ENCODE measurements at places on chromosomes 11 and 22.

DNA sequence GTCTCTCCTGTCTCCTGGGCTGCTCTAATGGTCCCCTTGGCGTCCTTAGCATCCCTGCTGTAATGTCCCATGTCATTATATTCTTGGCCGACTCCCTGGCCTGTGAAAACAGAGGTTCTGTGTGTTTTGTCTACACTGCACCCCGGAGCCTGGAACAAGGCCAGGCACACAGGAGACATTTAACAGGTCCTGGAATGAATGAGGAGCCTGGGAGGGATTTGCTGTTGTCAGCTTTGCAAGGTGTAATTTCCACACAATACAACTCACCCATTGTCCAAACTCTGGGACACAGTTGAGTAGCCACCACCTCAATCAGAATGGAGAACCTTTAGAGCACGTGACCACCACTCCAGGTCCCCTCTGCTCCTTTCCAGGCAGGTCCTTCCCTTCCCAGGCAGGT is 14.9 kb upstream of the PDGFB start:
- DNase-seq, result no peak

- peak; percentile 1 for DNase-seq
Observed at GRCh38 chr22:36068776-36069344, 40.2 kb upstream of the RBFOX2 start.

GRCh38 chr11:20790622-20791021 is 121.2 kb downstream of the NELL1 start:
- no peak for DNase-seq

GRCh38 chr22:22600531-22601261 is 41.6 kb upstream of the PRAME start:
- no peak for DNase-seq

DNA sequence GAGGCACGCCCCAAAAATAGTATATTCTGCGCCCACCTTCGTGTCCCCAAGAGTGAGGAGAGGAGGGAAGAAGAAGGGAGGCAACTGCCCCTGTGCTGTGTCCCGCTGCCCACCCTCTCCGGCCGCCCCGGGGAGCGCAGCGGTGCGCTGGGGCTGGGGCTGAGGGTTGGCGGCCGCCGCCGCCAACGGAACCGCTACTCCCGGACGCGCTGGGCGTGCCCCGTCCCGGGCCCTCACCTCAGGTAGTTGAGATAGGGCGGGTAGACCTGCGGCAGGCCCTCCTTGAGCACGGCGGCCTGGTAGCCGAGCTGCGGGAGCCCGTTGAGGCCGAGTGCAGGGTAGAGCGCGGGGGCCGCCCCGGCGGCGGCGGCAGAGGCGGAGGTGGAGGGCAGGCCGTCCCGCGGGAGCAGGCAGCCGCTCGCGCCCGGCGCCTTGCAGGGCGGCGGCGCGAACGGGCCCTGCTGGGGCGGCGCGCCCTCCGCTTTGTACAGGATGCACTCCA is 2.4 kb downstream of the PGR start:
- DNase-seq, result no peak

DNA sequence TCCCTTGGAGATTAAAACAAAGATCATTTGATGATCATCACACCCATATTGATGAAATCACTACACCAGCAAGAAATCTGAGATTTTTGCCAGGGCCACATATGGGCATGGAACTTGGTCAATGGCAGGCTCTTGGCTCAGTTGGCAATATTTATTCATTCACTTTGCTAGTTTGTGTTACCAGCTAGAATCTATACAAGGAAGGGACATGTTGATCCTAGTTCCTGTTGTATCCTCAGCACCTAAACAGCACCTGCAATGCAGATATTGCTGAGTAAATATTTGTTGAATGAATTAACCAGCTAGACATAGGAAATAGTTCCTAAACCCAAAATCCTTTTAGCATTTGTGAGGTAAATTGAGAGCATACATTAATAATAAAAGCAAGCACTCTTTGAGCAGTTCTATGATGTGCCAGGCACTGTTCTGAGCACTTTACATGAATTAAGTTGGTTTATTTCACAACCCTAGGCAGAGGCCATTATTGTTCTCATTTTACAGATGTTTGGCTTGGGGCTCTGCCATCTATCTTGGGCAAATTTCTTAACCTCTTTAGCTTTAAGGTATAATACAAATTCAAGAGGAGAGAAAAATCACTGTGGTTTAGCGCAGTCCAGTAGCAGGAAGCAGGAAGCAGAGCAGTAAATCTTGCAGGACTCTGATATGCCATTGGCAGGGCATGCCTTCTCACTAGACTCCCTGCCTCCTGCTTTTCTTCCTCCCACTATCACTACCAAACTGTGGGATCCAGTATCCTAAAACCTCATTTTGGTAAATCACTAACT is 1.6 kb downstream of the TRIM68 start:
- DNase-seq, result no peak

DNA sequence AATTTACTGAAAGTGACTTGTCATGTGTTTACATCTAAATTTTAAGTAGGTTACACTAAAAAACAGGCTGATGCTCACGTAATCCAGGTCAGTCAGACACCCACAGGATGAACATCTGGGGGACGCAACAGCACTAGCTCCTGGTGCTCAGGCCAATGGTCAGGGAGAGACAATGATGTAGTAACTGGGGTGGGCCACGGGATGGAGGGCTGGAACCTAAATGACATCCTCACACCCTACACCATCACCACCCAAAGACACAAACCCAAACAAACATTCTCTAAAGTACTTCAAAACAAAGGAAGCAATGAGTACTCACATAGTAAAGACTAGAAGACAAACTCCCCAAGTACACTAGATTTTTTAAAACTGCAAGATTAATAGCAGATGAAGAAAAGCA is 53.5 kb upstream of the SLC25A1 start:
- no peak for DNase-seq

DNA sequence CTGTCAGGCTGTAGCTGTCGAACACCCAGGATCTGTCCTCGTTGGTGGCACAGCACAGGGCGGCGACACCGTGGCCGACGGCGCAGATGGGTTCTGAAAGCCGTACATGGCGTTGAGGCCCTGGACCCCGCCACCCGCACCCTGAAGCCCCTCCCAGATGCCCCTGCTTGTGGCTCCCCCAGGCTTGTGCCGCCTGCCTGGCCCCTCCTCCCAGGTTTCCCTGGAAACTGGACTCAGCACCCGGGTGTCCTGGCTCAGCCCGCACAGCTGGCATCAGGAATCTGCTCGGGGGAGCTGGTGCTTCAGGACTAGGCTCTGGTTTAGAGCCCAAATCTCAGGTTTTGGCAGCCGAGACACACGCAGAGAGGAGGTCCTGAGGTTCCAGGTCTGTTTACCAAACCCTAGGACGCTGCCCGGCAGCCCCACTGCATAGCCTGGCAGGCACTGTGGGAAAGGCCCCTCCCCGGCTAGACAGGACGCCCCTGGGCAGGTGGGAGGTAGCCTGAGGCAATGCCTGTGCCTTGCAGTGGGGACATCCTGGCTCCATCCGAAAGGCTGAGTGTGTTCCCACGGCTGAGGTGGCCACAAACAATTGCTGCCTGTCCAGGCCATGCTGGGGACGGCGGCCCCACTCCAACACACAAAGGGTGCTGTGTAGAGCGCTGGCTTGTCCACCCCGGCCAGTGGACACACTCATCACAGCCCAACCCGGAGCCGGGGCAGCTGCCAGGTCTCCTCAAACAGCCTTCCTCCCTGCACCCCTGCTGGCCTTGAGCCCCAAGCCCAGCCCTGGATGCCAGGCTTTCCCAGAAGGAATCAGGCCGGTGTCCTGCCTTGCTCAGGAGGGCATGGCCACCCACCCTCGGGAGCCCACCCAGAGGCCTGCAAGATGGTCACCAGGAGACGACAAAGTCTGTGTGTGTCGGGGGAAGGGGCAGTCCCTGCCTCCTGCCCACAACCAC is 4.6 kb downstream of the GATD1 start:
- no peak for DNase-seq

DNA sequence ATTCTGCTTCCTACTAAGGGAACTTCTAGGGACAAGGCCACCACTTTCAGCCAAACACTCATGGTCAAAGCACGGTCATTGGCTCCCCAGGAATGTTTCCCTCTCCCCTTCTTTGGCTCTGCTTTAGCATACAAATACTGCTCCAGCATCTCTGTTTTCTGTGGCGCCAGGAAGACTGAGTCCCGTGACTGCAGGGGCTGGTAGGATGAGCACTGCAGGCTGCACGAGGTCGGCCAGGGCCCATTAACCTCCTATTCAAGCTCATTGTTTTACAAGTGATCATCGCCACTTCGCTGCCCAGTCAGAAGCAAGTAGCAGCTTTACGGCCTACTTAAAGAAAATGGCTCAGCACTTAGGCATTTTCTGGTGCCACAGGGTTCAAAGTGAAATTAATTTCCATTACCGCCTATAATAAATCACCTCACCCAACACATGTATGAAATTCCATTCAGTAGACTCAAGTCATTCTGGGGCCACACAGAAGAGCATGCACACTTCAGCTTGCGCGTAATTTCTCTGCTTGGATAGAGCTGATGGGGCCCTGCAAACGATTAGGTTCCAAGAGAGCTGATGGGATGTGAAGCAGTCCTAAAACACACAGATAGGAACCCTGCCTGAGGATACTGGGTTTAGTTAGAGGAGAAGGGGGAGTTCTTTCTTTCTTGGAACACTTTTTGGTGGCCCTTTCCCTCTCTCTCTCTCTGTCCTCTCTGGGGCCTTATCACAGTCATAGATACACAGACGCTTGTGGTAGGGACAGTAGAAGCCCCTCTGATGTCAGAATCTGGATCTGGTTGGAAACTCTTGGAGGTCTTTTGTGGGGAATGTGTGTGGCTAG is 173.7 kb downstream of the KIF18A start:
- no peak for DNase-seq

DNA sequence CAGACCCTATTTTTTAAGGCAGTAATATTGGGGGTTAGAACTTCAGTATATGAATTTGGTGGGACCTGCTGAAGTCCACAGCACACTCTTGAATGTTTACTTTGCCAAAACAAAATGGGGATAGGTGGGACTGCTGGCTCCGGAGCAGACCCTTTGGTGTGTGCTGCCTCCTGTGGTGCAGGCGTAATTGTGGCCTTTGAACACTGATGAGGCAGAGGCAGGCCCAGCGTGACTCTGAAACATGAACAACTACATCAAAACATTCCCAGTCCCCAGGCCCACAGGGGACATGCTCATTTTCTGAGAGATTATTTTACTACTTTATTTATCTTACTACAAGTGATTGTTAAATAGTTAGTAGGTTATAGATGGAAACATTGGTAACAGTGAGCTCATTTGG is 225.0 kb upstream of the TBCEL start:
- DNase-seq, result no peak

DNA sequence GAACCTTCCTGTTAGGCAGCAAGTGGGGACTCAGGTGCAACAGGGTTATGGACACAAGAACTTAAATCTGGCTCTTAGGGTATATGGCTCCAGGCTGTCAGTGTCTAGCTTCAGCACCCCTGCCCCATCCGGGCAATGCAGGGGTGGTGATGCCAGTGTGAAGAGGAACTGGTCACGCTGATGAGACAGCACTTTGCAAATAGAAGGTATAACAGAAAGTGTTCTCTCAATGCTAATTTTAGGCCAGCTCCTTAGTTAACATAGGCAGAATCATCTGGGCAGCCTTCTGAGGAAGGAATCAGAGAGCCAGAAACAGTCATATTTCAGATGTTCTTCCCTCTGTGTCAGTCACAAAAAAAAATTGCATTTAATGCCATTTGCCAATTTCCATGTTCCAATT is 41.2 kb downstream of the SYT9 start:
- no peak for DNase-seq

GRCh38 chr22:35380537-35381423 is at the start of gene HMOX1:
Gene HMOX1, plus strand, starts transcription at chr22:35381096. Its CDS starts 78 bp downstream, at chr22:35381174.
- DNase-seq, result peak; percentile 6

- DNase-seq, result no peak
Observed at GRCh38 chr11:122681070-122681469, 25.5 kb downstream of the UBASH3B start.

DNA sequence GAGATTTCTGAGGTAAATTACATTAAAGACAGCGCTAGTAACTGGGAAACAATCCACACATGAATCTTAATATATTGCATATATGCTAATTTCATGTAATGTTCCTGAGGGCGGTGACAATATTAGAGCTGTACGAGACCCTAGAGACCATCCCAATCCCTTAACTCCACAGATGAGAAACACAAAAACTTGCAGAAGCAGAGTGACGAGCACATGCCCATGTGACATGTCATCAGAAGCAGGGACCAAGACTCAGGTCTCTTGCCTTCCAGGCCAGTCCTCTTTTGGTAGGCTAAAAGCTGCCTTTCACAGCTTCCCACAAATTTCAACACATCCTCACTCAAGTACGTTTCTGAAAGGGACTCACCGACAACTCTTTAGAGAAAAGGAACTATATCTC is 11.8 kb downstream of the MAPK1 start:
- DNase-seq, result no peak

GRCh38 chr11:16434036-16434435 is 77.7 kb upstream of the SOX6 start:
- DNase-seq, result no peak

- DNase-seq, result no peak
Observed at GRCh38 chr22:26479792-26480610, 3.6 kb downstream of the HPS4 start.

DNA sequence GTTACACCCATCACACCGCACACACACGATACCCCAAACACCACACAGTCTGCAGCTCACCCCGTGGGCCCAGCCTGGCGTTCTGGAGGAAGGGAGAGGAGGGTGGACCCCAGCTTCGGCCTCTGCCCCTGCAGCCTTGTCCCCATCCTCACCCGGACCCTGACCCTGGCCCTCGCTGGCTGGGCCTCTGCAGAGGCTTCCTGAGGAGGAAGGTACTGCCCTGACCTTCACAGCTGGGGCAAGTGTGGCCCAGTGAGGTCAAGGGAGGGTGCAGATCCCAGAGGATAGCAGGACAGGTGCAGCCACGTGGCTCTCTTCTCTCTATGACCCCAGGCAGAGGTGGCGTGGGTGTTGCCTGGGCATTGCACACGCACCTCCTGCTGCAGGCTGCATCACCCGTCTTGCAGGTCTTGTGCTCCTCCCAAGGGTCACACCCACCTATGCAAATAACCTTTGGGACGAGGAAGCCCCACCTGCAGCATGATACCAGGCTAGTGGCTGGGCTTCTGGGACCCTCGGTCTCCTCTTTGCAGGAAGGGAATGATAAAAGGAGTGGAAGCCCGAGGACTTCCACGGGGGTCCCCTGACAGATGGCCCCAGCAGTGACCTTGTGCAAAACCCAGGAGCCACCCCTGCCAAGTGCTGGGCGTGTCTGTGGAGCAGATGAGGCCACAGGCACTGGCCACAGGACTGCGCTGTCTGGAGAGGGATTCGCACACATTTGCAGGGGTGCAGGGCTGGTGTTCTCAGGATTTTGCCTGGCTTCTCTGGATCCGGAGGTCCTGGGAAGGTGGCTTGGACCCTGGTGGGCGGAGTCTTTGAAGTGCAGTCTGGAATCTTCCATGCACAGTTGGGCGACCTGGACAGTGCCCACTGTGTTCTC is 1241.5 kb downstream of the BRD1 start:
- no peak for DNase-seq

- DNase-seq, result peak; percentile 17
Observed at GRCh38 chr22:33803371-33804282, 116.6 kb downstream of the LARGE1 start.

GRCh38 chr22:47228767-47229166 is 466.3 kb downstream of the TBC1D22A start:
- DNase-seq, result no peak

DNA sequence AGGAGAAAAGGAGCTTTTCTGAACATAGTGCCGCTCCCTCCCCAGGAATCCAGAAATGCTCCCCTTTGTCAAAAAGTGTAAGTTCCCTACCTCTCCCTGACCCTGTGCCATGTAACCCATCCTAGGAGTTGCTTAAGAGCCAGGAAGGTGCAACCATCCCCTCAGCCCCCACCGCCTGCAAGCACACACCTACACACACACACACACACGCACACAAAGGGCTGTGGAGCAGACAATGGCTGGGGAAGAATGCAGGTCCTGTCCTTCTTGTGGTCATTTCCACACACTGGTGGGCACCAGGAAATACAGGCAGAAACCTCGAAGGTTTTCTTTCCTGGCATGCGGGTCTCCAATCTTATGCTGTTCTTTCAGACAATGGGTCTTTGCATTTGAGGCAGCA is 1.2 kb downstream of the P2RX3 start:
- no peak for DNase-seq
